Stimulated activated CD8-positive, alpha-beta memory T cell treated with anti-CD3 and anti-CD28 coated beads, Interleukin-15, amount 100 ng/mL, for 24 hours (primary cell): ENCODE measurements at places on chromosomes 1 and 21.

DNA sequence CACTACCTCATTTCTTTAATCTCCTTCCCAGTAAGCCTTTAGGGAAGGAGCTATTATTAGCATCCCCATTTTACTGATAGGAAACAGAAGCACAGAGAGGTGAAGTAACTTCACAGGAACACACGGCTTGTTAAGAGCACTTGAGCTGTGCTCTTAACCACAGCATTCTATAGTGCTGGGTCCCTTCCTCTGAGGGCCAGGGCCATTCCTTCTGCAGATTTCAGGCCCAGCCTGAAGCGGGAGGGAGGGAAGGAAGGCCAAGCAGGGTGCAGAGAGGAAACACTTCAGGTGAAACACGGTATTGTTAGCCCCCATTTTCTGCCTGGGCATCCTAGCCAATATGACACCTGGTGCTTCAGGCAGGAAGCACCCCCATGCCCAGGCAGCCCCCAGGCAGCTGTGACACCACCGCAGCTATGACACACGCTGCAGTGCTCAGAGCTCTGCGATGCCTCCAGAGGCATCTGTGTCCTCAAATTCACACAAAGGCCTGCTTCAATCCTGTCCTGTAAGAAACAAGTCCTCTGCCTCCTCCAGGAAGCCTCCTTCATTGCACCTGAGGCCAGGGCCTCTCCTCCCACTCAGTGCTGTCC is 4.5 kb upstream of the EXTL1 start:
- DNase-seq, result no peak

DNA sequence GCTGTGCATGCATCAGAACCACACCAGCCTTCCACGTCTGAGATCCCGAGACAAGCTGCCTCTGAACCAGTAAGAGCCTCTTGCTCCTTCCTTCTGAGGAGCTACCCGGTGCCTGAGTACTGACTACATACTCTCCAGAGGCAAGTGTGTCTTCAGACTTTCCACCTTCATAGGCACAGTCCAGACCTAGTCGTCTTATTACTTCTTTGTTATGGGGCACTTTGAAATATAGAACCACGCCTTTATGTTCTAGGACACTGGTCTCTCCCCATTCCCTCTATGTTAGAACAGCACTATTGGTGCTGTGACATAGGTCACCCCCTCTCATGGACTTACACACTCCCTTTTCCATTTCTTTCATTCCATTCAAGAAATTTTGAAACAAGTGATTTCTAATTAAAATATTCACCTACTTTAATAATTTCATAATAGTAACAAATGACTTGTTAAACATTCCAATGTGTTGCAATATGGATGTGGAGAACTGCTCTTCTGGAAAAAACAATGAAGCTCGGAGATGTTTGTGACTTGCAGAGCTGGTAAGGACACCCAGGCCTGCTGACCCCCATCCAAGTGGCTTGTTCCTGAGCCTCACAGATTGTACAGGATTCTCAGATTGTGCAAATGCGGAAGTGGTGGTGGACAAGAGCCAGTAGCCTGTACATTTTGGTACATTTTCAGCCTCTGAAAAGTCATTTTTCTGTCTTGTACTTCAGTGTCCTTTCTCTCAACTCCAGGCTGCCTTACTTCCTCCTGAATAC is 76.1 kb upstream of the SIPA1L2 start:
- DNase-seq, result no peak

DNA sequence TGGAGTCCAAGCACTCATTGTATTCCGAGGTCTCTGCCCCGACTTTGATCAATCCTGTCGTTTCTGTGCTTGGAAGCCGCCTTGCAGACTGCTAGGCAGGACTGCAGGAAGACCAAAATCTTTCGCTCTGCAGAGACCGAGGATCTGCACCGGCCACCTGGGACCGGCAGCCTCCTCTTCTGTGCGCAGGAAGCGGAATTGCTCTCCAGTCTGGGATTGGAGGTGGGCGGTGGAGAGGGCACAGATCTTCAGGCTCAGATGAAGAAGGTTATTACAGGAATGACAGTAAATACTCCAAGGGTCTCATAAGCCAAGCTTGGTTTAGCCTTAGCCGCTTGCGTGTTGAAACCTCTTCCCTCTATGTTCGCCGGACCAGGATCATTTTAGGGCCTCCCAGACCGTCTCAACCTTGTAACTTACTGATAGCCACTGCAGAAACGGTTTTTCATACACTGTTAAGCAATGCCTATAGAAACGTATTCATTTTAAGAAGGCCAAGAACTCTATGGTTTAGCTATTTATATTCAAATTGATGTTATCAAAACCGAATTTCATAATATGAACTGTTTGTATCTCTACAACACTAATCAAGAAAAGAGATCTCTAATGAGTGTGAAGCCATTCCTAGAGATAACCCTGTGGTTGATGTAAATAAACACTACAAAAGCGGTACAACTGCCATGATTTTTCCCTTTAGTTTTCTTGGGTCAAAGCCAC is 1.1 kb downstream of the MIA3 start:
- no peak for DNase-seq

GRCh38 chr1:172672720-172673119 is 13.8 kb downstream of the FASLG start:
- no peak for DNase-seq

DNA sequence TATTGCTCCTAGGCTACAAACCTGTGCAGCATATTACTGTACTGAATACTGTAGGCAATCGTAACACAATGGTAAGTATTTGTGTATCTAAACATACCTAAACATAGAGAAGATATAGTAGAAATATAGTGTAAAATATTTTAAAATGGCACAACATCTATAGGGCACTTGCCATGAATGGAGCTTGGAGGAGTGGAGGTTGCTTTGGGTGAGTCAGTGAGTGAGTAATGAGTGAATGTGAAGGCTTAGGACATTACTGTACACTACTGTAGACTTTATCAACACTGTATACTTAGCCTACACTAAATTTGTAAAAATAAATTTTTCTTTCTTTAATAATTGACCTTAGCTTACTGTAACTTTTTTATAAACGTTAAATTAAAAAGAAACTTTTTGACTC is 7.9 kb downstream of the LEFTY2 start:
- DNase-seq, result no peak

- DNase-seq, result no peak
Observed at GRCh38 chr1:245528258-245528635, 373.5 kb downstream of the KIF26B start.

GRCh38 chr1:112143871-112144441 is 154.5 kb upstream of the KCND3 start:
- no peak for DNase-seq

DNA sequence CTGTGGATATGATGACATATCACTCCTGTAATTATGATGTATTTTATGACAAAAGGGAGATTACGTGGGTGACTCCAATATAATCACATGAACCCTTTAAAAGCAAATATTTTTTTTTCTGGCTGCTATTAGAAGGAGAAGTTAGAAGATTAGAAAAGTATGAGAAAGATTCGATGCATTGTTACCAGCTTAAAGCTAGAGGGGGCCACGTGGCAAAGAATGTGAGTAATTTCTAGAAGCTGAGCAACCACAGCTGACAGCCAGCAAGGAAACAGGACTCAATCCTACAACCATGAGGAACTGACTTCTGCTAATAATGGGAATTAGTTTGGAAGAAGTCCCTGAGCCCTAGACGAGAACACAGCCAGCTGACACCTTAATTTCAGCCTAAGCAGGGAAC is 56.3 kb upstream of the C1orf87 start:
- no peak for DNase-seq

GRCh38 chr1:55185832-55186231 is 29.3 kb downstream of the USP24 start:
- DNase-seq, result no peak

GRCh38 chr1:192601567-192601966 is 26.0 kb downstream of the RGS1 start:
- no peak for DNase-seq

DNA sequence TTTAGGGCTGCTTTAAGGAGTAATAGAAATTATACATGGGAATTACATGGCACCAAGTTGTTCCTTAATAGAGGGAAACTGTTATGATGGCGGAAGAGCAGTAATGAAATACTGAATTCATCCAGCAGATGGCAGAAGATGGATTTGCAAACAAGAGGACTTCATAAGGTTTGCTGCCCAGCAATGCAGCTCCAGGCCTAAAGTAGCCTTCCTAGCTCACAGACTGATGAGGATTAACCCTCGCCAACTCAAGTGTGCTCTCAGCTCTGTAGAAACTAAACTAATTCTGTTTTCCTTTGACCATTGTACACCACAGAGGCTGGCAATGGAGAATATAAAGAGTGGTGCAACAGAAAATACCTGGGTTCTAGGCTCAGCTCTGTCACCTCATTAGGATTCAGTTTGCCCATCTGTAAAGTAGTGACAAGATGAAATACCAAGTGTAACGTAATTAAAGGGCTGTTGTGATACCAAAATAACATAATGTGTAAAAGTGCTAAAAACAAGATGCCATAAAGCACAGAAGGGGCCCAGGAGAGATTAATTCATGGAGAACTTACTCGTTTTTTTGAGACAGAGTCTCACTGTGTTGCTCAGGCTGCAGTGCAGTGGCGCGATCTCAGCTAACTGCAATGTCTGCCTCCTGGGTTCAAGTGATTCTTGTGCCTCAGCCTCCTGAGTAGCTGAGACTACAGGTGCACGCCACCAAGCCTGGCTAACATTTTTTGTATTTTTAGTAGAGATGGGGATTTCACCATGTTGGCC is 102.4 kb upstream of the SERBP1 start:
- no peak for DNase-seq

DNA sequence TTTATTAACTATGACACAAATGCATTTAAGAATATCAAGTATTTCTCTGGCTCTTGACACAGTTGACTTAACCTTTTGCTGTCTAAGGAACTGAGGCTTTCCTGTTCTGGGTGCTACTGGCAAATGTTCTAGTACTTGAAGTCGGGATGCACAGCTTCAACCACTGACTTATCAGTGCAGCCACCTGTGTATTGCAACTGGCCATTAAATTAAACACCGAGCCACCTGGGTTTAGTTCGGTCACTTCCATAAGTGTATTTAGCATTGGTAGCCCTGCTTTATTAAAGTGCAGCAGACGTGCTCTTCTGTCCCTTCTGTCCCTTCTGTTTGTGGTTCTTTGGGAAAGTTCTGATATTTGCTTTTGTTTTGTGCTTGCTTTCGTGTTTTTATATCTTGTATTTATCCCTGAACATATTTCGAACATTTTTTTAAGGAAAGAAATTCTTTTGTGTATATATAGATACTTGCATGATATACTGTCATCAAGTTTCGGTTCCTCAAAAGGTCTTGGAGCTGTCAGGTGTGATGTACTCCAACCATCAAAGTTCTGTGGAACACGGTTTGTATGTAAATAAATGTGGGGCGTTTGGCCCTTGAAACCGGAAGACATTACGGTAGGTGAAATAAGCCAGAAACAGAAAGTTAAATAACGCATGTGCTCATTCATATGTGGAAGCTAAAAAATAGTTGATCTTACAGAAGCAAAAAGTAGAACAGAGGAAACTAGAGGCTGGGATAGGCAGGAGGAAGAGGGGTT is 297.9 kb upstream of the GREM2 start:
- DNase-seq, result no peak

GRCh38 chr1:66012106-66012784 is 219.6 kb downstream of the PDE4B start:
- DNase-seq, result no peak

DNA sequence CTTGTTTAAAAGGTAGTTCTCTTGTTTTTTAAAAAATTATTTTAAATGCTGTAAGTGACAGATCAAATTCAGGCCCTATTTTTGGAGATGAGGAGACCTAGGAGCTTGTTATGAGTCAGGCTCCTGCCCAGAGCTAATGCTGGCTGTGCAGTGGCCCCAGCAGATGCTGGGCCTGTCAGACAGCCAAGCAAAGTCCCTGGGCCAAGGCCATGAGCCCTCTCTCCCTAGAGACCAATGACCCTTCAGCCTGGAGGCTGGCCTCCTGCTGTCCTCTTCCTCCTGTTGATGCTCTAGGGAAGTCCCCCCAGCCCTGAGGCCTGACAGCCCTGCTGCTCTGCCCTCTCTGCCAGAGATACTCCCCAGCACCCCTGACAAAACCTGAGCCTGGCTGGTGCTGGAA is 128.1 kb upstream of the CTTNBP2NL start:
- DNase-seq, result no peak

DNA sequence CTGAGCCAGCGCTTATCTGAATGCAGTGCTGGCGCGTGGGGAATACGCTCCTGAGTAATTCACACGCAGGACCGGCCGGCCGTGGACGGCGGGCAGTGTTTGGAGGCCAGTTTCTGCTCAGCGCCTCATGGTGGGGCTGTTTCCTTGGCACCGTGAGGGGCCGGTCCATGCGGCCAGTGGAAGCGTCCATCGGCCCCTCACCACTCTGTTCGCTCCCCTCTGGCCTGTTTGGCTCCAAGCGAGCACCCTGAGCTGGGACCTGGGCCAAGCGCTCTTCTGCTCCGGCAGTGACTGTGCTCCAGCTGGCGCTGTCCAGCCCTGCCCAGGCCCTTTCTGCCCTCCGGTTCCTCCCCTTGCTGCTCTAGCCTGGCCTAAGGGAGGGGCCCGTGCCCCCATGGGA is 16.3 kb upstream of the PLCH2 start:
- DNase-seq, result no peak

DNA sequence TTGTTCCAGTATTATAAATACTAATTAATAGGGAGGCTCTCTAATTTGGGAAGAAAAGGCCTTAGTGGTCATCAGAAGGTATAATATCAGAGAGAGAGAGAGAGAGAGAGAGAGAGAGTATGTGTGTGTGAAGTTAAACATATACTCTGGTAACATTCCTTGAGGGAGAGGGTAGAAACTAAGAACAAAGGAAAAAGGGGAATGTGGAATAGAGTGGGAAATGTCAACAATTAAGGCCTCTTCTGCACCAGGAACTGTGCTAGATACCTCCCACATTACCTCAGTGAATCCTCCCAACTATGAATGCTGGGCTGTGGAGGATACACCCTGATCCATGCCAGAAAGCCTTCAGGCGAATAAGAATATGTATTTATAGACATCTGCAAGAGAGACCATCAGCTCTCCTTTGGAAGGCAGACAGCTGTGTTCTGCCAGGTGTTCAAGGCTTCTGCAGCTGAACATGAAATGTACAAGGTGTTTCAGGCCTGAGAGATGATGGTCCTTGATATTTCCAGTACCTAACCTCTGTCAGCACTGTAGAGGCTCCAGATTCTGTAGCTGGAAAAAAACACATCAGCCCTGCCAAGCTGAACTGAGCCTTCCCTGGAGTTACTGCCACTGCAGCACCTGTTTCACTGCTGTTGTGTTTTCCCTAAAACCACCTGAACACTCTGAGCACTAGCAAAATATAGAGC is 29.1 kb downstream of the TBX15 start:
- DNase-seq, result no peak

- no peak for DNase-seq
Observed at GRCh38 chr1:39672551-39672947, 642 bp upstream of the NT5C1A start.
